Right lobe of liver (tissue), 6 donors: ENCODE measurements at places on chromosomes 6 and 20.

GRCh38 chr6:108556866-108557493 is 3.7 kb upstream of the FOXO3 start:
- DNase-seq, result no peak

DNA sequence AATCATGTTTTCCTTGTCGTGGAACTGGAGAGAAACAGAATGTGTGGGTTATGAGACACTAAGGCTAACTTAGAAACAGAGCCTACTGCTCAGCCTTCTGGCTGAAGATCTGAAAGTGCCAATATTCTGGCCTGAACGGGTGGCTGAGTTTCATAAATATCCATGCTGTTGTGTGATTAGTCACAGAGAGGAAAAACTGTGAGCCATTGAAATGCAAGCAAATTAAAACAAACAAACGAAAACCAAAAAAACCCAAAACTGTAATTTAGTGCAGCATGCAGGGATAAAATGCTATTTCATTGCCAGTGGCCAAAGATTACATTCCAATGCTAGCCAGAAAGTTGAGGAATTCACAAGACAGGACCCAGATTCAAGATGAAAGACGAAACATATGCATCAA is 315.1 kb downstream of the UBE3D start:
- no peak for DNase-seq

DNA sequence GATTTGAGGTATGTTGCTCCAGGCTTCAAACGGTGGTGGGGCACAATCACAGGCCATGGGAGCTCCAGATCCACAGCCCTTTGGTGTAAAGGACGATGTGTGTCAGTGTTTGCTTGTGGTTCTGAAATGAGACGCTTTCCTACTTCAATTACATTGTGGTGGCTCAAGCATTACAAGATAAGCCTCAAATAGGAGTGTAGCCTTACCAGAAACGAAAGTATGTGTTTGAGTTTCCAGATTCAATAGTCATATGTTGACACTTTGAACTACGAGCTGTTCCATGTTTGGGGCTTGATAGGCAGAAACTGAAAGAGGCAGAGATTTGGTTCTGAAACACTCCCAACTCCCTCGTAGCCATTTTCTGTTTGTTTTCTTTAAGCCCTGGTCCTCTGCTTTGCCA is 187.1 kb downstream of the MYLK4 start:
- DNase-seq, result no peak

DNA sequence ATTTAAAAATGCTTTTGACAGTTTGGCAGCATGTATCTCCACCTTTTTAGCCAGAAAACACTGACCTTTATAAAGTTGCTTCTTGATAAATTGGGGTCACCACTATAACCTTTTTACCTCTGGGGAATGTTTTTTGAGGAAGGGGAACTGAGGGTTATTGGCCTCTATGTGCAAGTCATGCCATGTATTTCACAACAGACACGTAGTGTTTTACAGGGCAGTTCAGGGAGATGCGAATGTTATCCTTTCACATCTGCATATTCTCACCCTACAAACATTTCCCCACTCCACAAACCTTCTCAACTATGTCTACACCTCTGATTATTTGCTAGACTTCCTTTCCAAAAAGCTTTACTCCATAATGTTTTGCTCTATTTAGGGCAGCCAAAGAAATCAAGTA is 17.0 kb upstream of the SLA2 start:
- DNase-seq, result no peak

- no peak for DNase-seq
These were observed 347.2 kb upstream of the MAP3K7 start for GRCh38 chr6:90934081-90934480.

GRCh38 chr20:4794846-4795245 is 73.1 kb downstream of the PRND start:
- DNase-seq, result no peak

- no peak for DNase-seq
These were observed 26.1 kb downstream of the TNFAIP3 start for GRCh38 chr6:137893181-137893580.

DNA sequence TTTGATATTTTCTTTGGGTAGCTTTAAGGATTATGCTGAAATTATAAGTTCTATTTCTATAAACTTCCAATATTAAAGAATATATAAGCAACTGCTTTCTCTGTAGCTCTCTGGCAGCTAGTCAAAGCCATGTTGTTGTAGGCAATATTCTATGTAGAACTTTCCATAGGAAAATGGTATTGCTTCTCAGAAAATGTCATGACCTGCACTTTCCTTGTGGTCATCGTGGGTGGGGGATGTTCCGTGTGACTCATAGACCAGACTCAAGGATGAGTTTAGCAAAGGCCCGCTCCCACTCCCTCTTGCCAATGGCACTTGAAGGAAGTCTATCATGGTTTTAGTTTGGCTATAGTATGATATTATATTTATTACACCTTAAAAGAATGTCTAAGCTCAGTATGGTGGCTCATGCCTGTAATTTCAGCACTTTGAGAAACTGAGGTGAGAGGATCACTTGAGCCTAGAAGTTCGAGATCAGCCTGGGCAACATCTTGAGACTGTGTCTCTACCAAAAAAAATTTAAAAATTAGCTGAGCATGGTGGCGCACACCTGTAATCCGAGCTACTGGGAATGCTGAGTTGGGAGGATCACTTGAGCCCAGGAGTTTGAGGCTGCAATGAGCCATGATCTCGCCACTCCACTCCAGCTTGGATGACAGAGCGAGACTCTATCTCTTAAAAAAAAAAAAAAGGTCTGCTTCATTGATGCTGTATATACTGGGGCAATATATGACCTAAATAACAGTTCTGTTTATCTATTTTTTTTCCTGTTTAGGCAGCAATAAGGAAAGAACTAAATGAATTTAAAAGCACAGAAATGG is 36.6 kb upstream of the LTV1 start:
- no peak for DNase-seq
